H9 (cell line): ENCODE measurements at places on chromosomes 16 and 17. TPM values are rescaled to one million over a fixed set of nuclear protein-coding genes. Genes with fewer than 3 reads are reported as not detected.

The OTOP2 gene
- total RNA-seq = 0.11 TPM in 1 of 2 replicates, not detected in the other

GRCh38 chr17:76088868-76089576 is 10.0 kb downstream of the ZACN start:
- no peak for DNase-seq

The FOXJ1 gene
- 3.7 and 4.0 TPM in 2 replicates for total RNA-seq

The CMTM1 gene
- total RNA-seq = 2.1 and 2.6 TPM in 2 replicates

DNA sequence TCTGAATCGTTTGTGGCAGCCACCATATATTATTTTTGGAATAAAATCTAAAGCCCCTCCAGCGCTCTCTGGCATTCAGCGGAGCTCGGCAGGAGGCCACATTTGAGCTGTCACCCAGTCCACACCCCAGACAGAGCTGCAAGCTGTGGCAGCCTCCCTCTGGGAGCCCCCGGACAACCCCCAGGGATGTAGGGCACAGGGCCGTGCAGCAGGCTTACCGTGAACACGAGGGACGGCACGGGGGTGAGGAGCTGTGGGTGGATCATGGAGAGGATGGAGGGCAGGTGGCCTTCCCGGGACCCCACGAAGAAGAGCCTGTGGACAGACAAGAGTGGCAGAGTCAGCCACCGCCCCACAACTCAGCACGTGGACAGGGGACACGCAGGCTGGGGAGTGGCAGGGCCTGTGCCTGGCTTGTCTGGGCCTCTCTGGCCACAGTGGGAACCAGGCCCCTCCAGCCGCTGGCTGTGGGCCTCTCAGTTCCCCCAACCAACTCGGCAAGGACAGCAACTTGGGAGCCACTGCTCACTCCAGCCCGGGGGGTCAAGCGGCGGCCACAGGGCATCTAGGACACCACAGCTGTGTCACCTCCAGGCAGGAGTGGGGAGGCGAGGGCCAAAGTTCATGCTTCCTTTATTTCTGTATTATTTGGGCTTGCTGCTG is 31.5 kb downstream of the SLC7A5 start:
- DNase-seq = no peak

- no peak for DNase-seq
These were observed 44.9 kb upstream of the PEMT start for GRCh38 chr17:17636272-17636885.

DNA sequence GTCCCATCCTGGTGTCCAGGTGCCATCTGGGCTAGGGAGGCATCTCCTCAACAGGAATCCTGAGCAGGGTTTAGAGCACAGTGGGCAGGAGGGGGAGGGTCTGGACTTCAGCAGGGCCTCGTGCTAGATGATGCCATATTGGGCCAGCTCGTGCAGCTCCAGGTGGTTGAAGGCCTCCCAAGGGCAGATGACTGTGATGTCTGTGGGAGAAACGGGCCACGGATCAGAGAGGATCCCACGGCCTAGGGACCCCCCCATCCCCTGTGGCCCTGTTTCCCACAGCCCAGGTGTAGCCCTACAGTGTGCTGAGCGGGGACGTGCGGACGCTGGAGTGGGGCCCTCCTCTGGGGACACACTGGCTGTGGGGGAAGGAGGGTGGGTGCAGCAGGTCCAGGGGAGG is 5.4 kb downstream of the PDE6G start:
- no peak for DNase-seq

- DNase-seq = peak; percentile 95
These were observed 20.4 kb upstream of the SLC38A8 start for GRCh38 chr16:84062734-84063640.

DNA sequence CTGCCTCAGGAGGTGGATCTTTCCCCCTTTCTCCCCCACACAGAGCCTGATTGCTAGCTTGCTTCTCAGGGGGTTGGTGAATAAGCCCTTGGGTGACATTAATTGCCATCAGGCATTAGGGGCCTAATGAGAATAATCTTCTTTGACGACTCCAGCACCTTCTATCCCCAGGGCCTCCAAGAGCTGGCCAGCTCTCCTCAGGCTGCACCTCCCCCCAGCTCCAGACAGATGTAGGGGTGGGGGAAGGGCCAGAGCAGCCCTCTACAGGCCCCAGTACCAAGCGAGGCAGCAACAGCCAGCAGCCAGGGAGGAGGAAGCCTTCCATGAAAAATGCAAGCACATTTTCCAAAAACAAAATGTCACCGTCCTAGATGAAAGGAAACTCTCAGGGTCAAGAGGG is 1.4 kb upstream of the TMEM132E start:
- DNase-seq = peak; percentile 62

- DNase-seq = peak; percentile 59
These were observed at the start of gene MED13 for GRCh38 chr17:62064791-62065563. Gene MED13, minus strand, starts transcription at chr17:62065278. Its CDS starts 73 bp downstream, at chr17:62065205.

GRCh38 chr16:5793556-5793955 is 696.0 kb upstream of the EEF2KMT start:
- no peak for DNase-seq
